ENCODE measurements at places on chromosomes 13 and 19. TPM values are rescaled to one million over a fixed set of nuclear protein-coding genes. Genes with fewer than 3 reads are reported as not detected.
A peak's percentile ranks its signal among the peaks of the same experiment; 100 is the strongest.

DNA sequence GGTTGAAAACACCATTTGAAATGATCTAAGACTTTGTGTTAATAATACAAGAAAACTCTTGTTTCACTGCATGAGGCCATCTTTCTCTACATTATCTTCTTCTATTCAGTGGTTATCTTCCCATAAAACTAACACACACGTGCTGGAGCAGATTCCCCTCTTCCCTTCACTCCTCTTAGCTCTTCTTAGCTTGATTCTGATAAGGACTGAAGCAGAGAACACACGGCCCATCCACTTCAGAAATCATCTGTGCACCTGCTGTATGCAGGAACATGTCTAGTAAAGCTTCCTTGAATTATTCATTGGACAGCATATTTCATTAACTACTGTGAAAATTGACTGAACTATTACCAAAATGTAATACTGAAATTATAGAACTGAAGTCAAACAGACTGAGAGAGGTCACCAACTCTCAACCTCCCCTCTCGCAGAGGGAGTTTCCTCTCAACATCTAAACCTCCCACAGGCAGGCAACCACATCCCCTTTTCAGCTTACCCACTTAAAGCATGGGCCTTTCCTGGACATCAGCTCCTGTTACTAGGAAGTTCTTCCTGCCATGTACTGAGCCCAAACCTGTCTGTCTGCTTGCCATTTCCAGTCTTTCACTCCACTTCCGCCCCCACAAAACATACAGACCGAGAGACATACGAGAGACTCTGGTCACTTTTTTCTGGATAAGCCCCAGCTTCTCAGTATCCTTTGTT lies 113.9 kb downstream of the CRYL1 start:
- no peak for DNase-seq

DNA sequence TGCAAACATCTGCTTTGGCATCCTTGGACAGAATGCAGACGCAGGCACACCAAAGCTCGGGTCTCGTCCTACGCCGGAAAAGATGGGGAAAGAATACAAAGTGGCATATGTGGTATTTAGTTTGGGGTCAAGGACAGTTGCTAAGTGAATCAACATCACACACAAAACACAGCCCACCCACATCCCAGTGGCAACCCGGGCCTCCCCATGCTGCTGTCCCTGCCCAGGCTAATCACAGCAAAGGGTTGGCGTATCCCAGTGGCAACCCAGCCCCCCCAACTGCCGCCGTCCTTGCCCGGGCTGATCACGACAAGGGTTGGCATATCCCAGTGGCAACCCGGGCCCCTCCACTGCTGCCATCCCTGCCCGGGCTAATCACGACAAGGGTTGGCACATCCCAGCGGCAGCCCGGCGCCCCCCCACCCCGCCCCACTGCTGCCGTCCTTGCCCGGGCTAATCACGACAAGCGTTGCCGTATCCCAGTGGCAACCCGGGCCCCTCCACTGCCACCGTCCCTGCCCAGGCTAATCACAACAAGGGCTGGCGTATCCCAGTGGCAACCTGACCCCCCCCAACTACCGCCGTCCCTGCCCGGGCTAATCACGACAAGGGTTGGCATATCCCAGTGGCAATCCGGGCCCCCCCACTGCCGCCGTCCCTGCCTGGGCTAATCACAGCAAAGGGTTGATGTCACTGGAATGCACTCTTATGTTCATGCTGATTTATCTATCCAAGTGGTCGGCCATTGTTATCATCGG lies 167.8 kb upstream of the SOX1 start:
- DNase-seq, result no peak

DNA sequence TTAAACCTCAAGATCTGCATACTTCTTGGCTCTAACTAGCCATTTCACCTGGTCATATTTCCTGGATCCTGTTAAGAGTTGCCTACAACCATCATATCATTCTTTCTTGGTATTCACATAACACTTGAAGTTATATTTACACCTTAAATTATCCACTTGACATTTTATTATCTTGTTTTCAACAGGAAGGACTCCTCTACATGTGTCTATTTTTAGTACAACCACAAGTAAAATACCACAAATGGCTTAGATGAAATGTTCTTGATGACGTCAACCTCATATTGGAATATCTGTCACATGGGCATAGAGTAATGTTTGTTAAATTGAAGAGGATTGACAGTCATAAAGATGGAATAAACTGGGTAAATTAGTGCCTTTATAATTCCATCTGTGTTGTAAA lies 9.4 kb downstream of the PCDH20 start:
- DNase-seq, result no peak

DNA sequence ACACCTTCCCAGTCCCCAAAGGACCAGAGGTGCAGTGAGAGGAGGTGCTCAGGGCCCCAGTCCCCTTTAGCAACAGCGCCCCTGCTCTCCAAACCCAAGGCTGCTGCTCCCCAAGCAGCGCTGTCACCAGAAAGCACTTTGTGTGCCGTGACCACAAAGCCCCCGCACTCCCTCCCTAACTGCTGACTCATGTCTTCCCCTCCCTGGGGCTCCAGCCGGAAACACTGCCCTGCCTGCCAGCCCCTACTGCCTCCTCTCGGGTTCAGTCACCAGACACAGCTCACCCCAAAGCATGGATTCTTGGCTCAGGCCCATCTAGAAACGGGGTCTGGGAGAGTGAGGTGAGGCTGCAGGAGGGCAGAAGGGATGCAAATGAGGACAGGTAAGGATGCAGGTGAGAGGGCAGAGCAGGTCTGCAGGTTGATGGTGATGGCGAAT lies 4.9 kb upstream of the TNFSF14 start:
- DNase-seq, result no peak

- no peak for DNase-seq
Observed at GRCh38 chr13:40164133-40164532, 502.3 kb downstream of the FOXO1 start.

DNA sequence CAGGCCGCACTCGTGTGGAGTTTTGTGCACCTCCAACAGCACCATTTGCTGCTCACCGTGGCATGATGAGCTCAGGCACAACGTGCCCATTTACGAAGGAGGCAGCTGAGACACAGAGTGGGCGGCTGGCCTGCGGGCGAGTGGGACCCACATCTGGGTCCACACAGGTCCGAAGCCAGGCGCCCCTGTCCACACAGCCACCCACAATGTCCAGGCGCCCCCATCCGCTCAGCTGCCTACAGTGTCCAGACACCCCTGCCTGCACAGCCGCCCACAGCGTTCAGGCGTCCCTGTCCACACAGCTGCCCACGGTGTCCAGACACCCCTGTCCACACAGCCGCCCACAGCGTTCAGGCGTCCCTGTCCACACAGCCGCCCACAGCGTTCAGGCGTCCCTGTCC lies 42.5 kb upstream of the F7 start:
- no peak for DNase-seq

GRCh38 chr13:46332772-46333171 lies 54.3 kb downstream of the RUBCNL start:
- no peak for DNase-seq

- DNase-seq, result no peak
Observed at GRCh38 chr19:10285393-10285792, 1.4 kb upstream of the ICAM4 start.

- DNase-seq, result no peak
Observed at GRCh38 chr19:56295531-56296455, 18.8 kb downstream of the ZSCAN5A start.

DNA sequence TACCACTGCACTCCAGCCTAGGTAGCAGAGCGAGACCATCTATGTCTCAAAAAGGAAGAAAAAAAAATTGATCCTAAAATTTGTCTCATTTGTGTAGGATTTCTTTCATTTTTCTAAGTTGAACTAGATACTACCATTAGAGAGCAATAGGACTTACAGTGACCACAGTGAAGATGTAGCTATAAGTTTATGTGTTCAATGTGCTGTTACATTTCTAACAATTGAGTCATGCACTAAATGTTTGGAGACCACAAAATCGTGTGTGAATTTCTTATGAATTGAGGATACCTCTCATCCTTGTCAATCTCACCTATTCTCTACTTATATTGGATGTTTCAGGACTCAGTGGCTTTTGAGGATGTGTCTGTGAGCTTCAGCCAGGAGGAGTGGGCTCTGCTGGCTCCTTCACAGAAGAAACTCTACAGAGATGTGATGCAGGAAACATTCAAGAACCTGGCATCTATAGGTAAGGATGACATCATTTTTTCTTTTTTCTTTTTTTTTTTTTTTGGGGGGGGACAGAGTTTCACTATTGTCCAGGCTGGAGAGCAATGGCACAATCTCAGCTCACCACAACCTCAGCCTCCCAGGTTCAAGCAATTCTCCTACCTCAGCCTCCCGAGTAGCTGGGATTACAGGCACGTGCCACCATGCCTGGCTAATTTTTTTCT lies 12.8 kb downstream of the ZNF791 start:
- DNase-seq, result no peak

DNA sequence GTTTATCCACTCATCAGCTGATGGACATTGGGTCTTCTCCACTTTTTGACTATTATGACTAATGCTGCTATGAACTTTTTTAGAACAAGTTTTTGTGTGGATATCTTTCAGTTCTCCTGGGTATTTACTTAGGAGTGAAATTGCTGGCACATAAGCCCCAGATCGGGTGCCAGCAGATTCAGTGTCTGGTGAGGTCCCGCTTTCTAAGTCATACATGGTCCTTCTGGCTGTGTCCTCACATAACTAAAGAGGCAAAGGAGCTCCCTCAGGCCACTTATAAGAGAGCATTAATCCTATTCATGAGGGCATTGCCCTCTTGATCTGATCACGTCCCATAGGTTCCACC lies 600 bp upstream of the ZNF226 start:
- no peak for DNase-seq

GRCh38 chr13:110388108-110388943 lies 81.2 kb downstream of the COL4A2 start:
- peak; percentile 68 for DNase-seq

Gene SERPINE3
- 0.25 TPM for polyA plus RNA-seq

Gene POU4F1
- polyA plus RNA-seq, result 0.15 TPM

Gene GAPDHS
- polyA plus RNA-seq, result not detected

Gene OSCAR
- polyA plus RNA-seq, result 0.70 TPM

Gene DLL3
- 0.59 TPM for polyA plus RNA-seq

Gene MARCHF2
- polyA plus RNA-seq, result 10.6 TPM

Gene IL12RB1
- polyA plus RNA-seq, result 0.31 TPM

Gene ZNF790
- 8.8 TPM for polyA plus RNA-seq

Gene ZNF415
- 26.6 TPM for polyA plus RNA-seq
